HFFc6 (cell line): ENCODE measurements at places on chromosomes 12 and 14. TPM values are rescaled to one million over a fixed set of nuclear protein-coding genes. Genes with fewer than 3 reads are reported as not detected.
A peak's percentile ranks its signal among the peaks of the same experiment; 100 is the strongest.

DNA sequence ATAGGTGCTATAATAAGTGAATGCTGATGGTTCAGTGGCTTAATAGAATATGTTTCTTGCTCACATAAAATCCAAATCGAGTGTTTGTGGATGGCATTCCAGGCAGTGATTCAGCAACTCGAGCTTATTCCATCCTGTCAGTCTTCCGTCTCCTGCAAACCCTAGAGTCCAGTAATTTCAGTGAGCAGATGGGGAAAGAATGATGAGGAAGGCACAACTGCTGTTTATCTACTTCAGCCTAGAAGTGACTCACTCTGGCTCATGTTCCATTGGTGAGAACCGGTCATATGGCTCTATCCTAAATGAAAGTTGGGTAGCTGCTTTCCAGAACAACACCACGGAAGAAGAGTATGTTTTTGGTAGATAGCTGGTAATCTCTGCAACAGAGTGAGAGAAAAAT is 421.8 kb upstream of the PDE3A start:
- H3K27ac ChIP-seq: no peak overlapping the region

DNA sequence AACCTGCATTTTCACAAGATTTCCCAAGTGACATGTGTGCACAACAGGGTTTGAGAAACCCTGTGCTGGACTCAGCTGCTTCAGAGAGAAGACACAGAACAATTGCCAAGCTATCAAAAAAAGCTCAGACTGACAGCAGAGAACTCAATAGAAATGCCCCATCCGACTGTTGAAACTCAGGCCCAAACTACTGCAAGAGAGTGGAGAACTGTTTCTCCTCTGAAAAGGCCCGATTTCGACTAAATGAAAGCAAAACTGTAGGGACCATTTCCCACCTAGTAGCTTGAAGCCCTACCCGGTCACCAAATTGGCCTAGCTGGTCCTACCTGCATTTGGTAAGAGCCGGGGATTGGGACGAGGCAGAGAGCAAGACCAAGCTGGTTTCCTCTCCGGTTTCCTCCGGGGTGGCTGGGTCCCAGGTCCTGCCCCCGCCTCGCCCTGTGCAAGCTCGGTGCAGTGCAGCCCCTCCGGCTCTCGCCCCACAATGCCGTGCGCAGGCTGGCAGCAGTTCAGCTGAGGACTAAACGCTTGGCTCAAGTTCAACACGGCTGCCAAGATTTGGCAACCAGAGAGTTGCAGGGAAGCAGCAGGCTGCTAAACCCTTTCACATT is 1180.6 kb downstream of the VRK1 start:
- no peak overlapping the region for H3K27ac ChIP-seq
- H3K4me3 ChIP-seq: no peak overlapping the region
- no peaks in the 10 kb centered on the region for H3K36me3 ChIP-seq
- no peaks in the 10 kb centered on the region for H3K27me3 ChIP-seq
- no peaks in the 10 kb centered on the region for H3K4me1 ChIP-seq

DNA sequence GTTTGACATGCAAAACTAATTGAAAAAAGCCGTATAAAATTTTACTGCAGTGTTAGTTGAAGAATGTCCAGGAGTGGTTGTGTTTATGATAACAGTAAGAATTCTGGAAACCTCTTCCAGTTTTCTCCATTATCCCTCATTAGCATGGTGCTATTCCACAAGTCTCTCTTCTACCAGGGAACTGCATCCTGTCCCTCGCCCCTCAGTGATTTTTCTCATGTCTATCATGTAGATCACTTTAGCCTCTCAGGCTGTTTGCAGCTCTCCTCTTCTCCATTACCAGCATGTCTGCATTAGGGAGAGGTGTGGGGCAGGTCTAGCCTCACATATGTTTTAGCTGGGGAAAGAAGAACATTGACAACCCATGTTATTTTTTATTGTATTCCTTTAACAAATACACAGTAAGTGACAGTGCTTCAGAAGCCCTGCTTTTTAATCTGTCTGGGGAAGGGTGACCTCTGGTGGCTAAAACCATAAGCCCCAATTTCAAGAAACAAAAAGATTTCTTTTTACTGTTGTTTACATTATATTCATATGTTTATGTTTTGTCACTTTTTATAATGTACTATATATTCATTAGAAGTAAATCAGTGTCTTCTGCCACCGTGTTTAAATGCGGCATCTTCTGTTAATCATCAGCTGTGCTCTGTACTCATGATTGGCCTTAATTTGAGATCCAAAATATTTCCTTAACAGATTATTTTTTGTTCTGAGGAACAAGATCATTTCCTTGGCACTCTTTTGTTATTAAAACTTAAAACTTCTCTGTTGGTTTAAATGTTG is 70.7 kb downstream of the RASSF8 start:
- H3K27me3 ChIP-seq: peaks cover 5% of the 10 kb centered on the region; the same call in 1 of the 2 replicates
- no peak overlapping the region; the same call in 1 of the 2 replicates for H3K4me3 ChIP-seq
- H3K27ac ChIP-seq: peak overlapping the region; percentile 65

DNA sequence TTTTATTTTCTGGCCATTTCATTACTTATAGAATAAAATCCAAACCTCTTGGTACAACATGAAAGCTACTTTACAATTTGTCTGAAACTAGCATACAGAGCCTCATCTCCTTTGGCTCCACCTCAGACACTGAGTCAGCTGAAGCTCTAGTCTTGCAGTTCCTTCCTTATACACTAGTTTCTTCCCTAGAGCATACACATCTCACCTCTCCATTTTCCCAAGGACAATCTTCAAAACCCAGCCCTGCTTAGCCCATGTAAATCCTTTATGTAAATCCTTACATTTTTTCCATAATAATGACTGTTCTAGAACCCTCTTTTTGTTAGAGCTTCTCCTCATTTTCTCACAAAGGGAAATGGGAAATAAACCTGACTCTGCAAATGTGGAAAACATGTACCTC is 463.4 kb downstream of the SLC16A7 start:
- no peaks in the 10 kb centered on the region; the same call in 1 of the 2 replicates for H3K4me1 ChIP-seq
- no peaks in the 10 kb centered on the region for H3K36me3 ChIP-seq
- H3K4me3 ChIP-seq: no peak overlapping the region
- no peak for DNase-seq
- no peaks in the 10 kb centered on the region for H3K27me3 ChIP-seq

The PIANP gene
- total RNA-seq: 3.0 to 4.6 TPM (median 4.0 TPM) in 3 replicates
